Natural killer cell (primary cell): ENCODE measurements at places on chromosomes 16 and 17. TPM values are rescaled to one million over a fixed set of nuclear protein-coding genes. Genes with fewer than 3 reads are reported as not detected.

DNA sequence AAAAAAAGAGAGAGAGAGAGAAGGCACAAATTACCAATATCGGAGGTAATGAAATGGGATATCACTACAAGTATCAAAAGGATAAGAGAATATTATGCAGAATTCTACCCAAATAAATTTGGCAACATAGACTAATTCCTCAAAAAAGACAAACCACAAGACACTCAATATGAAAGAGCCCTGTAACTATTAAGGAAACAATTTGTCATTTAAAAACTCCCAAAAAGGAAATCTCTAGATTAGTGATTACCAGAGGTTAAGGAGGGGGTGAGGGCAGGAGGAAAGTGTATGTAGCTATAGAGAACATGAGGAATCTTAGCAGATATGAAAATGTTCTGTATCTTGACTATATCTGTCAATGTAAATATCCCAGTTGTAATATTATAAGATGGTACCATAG, 54.0 kb downstream of the CFDP1 start:
- H3K4me1 ChIP-seq, result peaks cover 10% of the 10 kb centered on the region
- H3K27ac ChIP-seq, result no peak overlapping the region
- H3K27me3 ChIP-seq, result no peaks in the 10 kb centered on the region
- no peak for DNase-seq

DNA sequence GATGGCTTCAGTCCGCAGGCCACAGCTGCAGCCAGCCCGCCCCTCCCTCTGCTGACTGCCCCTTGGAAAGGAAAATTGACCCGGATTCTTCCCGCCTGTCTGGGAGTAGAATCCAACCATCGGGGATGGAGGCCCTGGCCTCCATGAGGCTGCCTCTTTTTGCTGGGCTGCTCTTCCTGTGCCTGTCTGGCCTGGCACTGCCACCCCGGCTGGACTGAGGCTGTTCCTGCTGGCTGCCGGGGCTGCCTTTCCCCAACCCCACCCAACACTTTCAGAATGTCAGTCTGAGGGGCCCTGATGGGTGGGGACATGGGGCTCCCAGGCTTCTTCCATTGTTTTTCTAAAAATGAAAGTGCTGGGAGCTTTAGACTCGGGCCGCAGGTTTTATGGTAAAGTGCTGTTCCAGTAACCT, 7.3 kb downstream of the BAHCC1 start:
- DNase-seq, result no peak
- H3K27ac ChIP-seq, result no peak overlapping the region
- H3K36me3 ChIP-seq, result no peaks in the 10 kb centered on the region
- H3K27me3 ChIP-seq, result peaks cover 35% of the 10 kb centered on the region
- peaks cover 28% of the 10 kb centered on the region for H3K4me1 ChIP-seq

GRCh38 chr16:67228034-67228785, 1.3 kb downstream of the TMEM208 start:
- H3K27me3 ChIP-seq, result no peaks in the 10 kb centered on the region
- no peak overlapping the region for H3K4me3 ChIP-seq
- no peak overlapping the region for H3K27ac ChIP-seq

CPHXL2 gene
- total RNA-seq, result not detected

GAN gene
- total RNA-seq, result 7.3 TPM

DNA sequence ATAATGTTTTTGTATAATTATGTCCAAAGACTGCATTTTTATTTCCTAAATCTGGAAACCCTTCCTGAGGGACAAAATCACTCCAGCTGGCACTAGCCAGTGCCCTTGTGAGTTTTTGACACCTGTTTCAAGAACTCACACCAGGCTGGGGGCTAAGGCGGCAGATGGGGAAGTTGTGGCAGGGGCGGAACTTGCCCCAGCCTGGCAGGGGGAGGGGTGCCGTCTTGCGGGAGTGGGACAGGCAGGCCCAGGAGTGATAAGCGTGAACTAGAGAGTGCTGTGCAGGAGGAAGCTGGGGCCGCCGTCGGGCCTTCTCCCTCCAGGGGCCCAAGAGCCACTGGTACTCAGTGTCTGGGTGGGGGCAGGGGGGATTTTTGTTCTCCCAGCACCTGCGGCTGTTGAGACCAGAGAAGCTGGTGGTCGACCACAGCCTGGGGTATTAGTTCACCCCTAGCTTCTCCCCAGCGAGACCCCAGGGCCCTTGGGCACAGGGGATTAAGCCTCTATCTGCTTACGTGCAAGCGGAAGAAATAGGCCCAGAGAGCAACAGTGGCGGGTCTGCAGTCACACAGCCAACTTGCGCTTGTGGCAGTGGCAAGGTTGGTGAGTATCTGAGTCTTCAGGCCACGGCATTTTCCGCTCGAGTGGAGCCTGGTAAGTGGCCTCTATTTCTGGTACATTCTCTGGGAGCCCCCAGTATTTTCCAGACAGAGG, 40.2 kb upstream of the PLCG2 start:
- H3K27ac ChIP-seq, result peak overlapping the region; percentile 48
- no peaks in the 10 kb centered on the region for H3K36me3 ChIP-seq
- H3K4me1 ChIP-seq, result peaks cover 35% of the 10 kb centered on the region

DNA sequence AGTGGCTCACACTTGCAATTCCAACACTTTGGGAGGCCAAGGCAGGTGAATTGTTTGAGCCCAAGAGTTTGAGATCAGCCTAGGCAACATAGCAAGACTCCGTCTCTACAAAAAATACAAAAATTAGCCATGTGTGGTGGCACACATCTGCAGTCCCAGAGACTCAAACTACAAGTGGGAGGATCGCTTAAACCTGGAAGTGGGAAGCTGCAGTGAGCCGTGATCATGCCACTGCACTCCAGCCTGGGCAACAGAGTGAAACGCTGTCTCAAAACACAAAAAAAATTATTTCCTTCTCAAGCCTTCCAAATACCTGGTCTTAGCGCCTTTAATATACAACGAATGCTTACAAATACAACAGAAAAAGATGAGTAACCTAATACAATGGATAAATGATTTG, 19.7 kb upstream of the CBX2 start:
- no peak for DNase-seq
- H3K27ac ChIP-seq, result no peak overlapping the region
- H3K4me3 ChIP-seq, result no peak overlapping the region
- no peaks in the 10 kb centered on the region for H3K27me3 ChIP-seq

KRTAP4-4 gene
- total RNA-seq, result not detected

SLC16A6 gene
- total RNA-seq, result 19.4 TPM

DNA sequence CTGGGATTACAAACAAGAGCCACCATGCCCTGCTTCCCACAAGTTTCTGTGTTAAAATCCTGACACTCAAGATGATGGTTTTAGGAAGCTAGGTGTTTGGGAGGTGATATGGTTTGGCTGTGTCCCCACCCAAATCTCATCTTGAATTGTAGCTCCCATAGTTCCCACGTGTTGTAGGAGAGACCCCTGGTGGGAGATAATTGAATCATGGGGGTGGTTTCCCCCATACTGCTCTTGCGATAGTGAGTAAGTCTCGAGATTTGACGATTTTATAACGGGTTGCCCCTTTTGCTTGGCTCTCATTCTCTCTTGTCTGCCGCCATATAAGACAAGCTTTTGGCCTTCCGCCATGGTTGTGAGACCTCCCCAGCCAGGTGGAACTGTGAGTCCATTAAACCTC, 17.2 kb upstream of the SMG1 start:
- H3K4me3 ChIP-seq, result no peak overlapping the region
- H3K27ac ChIP-seq, result no peak overlapping the region
- H3K27me3 ChIP-seq, result no peaks in the 10 kb centered on the region
- no peaks in the 10 kb centered on the region for H3K36me3 ChIP-seq
- no peak for DNase-seq
- H3K4me1 ChIP-seq, result peaks cover 9% of the 10 kb centered on the region

SPATA32 gene
- total RNA-seq, result not detected

RNU2-1 gene
- total RNA-seq, result 5,833 TPM

VAT1 gene
- 31.9 TPM for total RNA-seq

TP53TG3 gene
- total RNA-seq, result not detected

TTYH2 gene
- 4.3 TPM for total RNA-seq

NFATC2IP gene
- total RNA-seq, result 132 TPM

KRTAP1-5 gene
- not detected for total RNA-seq

- DNase-seq, result no peak
- H3K27me3 ChIP-seq, result no peaks in the 10 kb centered on the region
- H3K4me3 ChIP-seq, result no peak overlapping the region
- peaks cover 17% of the 10 kb centered on the region for H3K4me1 ChIP-seq
Observed at GRCh38 chr17:76670020-76670717, 26.6 kb upstream of the ST6GALNAC1 start.

- no peaks in the 10 kb centered on the region for H3K27me3 ChIP-seq
- no peaks in the 10 kb centered on the region for H3K36me3 ChIP-seq
- no peak overlapping the region for H3K4me3 ChIP-seq
- peaks cover 15% of the 10 kb centered on the region for H3K4me1 ChIP-seq
- no peak for DNase-seq
- no peak overlapping the region for H3K27ac ChIP-seq
Observed at GRCh38 chr17:80676096-80676466, 131.4 kb downstream of the RPTOR start.

ZP2 gene
- not detected for total RNA-seq

KRT23 gene
- total RNA-seq, result not detected
